ENCODE measurements at places on chromosomes 1 and 21.

GRCh38 chr1:101957771-101958170, 39.0 kb downstream of the OLFM3 start:
- no peak for DNase-seq

- DNase-seq = no peak
Observed at GRCh38 chr1:100699744-100700143, 19.8 kb upstream of the VCAM1 start.

- DNase-seq = no peak
Observed at GRCh38 chr1:8134546-8135235, 108.6 kb upstream of the ERRFI1 start.

DNA sequence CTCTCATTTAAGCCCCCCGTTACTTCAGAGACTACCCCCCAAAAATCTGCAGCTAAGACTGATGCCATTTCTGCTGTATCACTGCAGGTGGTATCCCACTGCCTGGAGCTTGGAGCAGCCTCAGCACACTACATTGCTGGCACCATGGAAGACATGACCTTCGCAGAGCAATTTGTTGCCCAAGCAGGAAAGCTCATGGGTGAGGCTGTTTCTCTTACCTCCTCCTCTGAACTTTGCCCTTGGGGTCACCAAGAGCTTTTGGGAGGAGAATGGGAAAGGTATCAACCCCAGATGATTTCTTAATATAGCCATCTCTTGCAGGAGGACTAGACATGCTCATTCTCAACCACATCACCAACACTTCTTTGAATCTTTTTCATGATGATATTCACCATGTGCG, 2.0 kb downstream of the HSD11B1 start:
- no peak for DNase-seq

Measured in naive B cell (primary cell).